ENCODE measurements at places on chromosomes 13 and 19. TPM values are rescaled to one million over a fixed set of nuclear protein-coding genes. Genes with fewer than 3 reads are reported as not detected.

ARHGEF18 gene
- total RNA-seq = 18.4 TPM

ZNF69 gene
- 0.64 TPM for total RNA-seq

DAND5 gene
- total RNA-seq = not detected

LILRB5 gene
- 0.32 TPM for total RNA-seq

- ATAC-seq = no peak
Measured at GRCh38 chr13:30857636-30858035, 48.4 kb upstream of the MEDAG start.

DNA sequence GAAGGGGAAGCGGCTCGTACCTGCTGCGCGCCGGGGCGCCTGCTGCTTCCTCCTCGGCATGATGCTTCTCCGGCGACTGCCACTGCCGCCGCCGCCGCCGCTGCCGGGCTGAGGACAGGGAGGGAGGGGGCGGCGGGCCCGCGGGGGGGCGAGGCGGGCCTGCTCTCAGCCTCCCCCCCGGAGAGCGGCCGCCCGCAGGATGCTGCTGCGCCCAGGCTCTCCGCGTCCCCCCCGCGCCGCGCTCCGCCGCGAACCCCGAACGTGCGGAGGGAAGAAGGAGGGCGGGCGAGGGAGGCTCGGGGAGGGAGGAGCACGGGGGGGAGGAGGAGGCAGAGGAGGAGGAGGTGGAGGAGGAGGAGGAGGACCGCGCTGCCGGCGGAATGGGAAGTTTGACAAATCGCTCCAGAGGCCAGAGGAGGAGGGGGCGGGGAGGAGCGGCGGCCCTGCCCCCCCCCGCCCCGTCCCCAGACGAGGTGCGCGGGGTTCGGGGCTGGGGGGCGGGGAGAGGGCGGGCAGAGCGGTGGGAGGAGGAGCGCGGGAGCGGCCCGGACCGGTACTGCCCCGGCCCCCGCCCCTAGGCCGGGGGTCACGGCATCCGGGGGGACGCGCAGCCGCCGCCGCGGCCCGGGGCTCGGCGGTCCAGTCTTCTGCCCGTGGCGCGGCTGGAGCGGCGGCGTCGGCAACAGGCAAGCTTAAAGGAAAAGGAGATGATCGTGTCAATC, at the start of gene TSHZ3:
TSS of gene TSHZ3 (minus strand) at position 277 of the 722 bp plus-strand sequence. CDS start at position 60, 217 bp downstream.
- ATAC-seq = peak; percentile 62

DNA sequence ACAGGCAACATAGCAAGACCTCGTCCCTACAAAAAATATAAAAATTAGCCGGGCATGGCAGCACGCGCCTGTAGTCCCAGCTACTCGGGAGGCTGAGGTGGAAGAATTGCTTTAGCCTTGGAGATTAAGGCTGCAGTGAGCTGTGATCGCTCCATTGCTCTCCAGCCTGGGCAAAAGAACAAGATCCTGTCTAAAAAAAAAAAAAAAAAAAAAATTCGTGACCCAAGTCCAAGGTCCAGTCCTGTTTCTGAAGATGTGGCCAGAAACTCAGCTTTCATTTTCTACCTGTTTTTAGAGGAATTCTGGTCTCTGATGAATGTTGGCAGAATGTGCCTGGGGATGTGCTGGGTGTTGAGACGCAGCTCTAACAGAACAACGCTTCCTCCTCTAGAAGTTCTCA, 1.9 kb upstream of the PGPEP1 start:
- ATAC-seq = no peak

DNA sequence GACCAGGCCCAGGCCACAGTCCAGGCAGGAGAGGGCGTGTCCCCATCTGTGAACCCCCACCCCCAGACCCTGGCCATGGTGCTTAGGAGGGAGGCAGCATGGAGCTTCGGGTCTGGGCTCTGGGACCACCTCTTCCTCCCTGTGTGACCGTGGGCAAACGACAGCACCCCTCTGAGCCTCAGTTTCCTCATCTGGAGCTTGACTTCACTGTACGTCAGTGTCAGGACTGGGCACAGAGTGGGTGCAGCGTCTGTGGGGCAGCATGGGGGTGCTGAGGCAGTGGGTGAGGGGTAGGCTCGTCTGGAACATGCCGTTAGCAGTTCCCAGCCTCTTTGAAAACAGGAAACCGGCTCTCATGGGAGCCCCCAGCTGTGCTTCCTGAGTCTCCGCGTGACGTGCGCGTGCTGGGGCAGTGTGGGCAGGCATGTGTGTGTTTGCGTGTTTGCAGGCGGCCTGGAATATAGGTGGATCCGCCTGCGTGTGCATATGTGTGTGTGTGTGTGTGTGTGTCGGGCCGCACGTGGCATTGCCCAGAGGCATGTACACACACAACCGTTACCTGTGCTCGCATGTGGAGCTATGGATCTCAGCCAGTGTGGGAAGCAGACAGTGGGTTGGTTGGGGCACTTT, 15.8 kb downstream of the ARRDC2 start:
- peak; percentile 61 for ATAC-seq

GRCh38 chr13:101917475-101917810, 465.0 kb downstream of the ITGBL1 start:
- no peak for ATAC-seq

APOC1 gene
- total RNA-seq = 4.7 TPM

DNA sequence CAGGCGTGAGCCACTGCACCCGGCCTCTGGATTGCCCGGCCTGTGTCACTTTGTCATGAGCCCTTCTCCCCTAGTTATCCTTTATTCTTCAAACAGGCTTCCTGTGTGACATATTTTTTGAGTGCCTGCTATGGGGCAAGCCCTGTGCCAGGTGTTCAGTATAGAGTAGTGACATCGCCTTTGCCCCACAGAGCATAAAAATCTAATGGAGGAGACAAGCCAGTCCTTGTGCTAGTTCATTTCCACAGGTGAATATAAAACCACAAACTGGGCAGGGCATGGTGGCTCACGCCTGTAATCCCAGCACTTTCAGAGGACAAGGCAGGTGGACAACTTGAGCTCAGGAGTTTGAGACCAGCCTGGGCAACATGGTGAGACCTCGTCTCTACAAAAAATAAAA, 43.2 kb downstream of the BBC3 start:
- ATAC-seq = no peak

DNA sequence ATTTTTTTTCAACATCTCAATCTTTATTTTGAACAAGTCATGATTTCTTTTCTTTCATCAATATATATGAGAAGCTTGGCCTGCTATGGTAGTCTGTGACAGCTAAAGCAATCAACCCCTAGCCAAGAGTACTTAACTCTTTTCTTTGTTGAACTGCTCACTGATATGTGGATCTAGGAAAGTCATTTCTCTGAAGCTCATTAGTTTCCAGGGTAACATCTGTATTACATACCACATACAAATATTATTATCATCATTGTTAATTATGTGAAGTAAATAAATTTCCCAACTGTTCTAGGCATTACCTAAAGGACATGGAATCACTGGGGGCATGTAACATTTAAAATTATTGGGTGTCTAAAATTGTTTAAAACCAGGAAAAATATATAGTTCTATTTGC, 267.3 kb downstream of the DCT start:
- ATAC-seq = no peak

FFAR1 gene
- total RNA-seq = not detected

GRCh38 chr13:104143760-104144416, 1077.7 kb upstream of the SLC10A2 start:
- ATAC-seq = no peak

OR7D2 gene
- not detected for total RNA-seq

IFNL1 gene
- total RNA-seq = not detected

Data from esophagus mucosa (tissue), 1 donor.